ENCODE measurements at places on chromosomes 2 and 18.

DNA sequence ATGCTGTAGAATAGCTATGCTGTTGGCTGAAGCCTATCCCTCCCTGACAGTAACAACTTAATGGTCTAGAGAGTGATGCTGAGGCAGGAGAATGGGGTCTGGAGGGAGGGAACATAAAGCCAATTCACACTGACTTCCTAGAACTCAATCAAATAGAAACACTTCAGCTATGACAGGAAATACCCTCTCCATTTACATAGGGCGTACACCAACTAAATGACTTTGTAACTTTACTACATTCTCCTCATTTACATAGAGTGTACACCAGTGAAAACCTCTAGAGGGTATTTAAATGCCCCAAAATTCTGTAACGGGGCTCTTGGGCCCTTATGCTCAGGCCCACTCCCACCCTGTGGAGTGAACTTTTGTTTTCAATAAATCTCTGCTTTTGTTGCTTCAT lies 41.5 kb downstream of the YPEL5 start:
- DNase-seq: no peak

DNA sequence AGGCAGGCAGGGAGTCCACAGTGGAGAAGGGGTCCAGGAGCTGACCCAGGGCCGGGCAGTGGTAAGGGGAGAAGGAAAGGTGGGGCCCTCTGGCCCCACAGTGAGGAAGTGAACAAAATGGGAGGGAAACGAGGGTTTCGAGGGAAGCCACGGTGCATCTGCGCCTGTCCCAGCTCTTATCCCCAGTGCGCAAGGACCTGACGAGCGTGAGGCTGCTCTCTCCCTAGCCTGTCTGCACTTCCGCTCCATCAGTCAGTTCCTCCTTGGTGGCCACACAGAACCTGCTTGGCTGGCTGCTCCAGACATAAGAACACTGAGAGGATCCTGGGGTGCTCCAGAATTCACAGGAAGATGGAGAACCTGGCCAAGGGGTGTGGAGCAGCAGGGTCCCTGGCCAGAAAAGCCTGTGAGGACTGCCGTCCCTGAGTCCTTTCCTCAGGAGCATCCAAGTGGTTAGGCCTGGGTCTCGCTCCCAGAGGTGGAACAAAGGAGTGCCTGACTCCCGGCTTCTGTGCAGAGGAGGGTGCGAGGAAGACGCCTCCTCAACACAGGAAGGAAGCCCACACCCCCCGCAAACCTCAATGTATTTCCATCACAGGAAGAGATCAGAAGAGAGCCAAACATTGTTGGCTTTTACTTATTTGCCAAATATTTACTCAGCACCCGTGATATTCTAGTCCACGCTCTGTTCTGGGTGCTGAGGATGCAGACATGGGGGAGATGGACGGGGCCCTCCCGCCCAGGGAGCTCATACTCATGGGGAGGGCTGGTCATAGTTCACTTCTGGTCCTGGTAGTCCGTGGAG lies 43.7 kb upstream of the SEMA4C start:
- peak; percentile 72 for DNase-seq

GRCh38 chr2:191362841-191363240 lies 117.6 kb downstream of the MYO1B start:
- DNase-seq: no peak

- no peak for DNase-seq
Measured at GRCh38 chr2:60498816-60499429, 54.5 kb downstream of the BCL11A start.

DNA sequence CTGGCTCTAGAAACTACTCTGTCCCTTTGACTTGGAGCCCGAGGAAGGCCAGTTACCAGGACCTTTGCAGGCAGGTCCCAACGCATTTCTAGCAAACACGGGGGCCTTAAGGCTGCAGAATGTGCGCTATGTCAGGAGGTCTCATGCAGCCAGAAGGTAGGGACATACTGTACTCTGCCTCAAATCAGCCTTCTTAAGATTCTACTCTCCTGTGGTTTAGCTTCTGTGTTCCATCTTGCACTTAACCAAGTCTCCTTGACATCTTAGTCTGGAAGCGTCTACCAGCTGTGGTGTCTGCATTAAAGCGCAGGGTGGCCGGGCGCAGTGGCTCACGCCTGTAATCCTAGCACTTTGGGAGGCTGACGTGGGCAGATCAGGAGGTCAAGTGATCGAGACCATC lies 65.5 kb downstream of the STEAP3 start:
- DNase-seq: no peak

DNA sequence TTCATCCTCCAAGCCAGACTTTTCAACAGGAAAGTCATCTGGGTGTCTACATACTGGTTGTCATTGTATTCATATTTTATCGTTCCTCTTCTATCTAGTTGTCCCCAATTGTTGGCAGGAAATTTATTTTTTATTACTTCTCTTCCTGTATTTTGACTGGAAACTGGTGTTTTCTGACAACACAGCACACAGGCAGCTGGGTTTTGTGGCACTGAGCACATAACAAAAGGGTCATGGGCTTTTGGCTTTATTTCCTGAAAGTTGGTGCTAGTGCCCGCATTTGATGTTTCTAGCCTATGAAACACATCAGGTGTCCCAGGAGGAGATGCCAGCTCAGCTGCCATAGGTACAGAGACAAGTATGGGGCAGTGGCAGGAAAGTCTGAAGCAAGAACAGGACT lies 126.4 kb downstream of the TMEM17 start:
- no peak for DNase-seq

DNA sequence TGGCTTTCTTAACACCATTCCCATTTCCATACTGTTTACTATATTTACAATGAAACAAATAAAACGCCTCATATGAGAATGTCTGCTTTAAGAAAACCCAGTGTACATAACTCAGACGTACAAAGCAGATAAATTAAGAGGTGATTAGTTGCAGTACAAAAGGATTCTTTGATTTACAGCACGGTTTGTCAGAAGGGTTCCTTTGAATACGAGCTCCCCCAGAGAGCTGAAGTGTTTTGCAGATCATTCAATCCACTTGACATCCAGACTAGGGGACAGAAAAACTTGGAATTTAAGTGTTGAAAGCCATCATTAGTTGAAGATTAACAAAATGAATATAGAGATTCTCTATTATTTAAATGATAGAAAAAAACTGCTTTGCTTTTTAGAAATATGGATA lies 72.5 kb downstream of the RAPGEF4 start:
- no peak for DNase-seq

GRCh38 chr2:17610521-17610920 lies 70.0 kb downstream of the VSNL1 start:
- no peak for DNase-seq

DNA sequence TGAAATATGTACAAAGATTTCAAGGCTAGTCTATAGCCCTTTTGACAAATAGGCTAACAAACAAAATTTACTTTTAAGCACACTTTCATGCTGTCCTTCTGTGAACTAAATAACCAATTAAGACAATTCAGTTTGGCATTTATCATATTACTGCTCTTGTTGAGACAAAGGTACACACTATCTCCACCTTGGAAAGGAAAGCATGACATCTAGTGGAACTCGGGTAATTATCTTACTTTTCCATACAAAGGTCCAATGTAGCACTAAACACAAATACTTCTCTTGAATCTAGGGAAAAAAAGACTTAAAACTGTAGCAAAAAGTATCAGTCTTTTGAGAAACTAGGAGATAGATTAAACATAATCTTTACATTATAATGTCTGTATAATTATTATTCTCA lies 125.0 kb upstream of the CD226 start:
- DNase-seq: no peak

DNA sequence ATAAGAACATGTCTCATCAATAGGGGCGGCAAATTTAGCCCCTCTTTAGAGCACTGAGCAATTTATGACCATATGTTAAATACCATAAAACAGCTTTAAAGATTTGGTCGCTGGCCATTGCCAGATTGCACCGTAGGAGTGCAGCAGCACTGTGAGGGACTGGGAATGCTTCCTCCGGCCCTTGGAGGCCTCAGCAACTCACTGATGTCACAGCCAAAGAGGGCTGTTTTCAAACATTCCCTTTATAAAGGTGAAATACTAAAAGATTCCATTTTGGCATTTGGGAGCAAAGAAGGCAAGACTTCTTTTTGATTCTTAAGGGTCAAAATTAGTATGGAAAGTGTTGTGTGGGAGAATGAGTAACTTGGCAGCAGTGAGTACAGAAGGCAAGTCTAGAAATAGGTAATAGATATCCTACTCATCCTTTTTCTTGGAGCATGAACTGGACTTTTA lies 63.7 kb downstream of the BABAM2 start:
- no peak for DNase-seq

DNA sequence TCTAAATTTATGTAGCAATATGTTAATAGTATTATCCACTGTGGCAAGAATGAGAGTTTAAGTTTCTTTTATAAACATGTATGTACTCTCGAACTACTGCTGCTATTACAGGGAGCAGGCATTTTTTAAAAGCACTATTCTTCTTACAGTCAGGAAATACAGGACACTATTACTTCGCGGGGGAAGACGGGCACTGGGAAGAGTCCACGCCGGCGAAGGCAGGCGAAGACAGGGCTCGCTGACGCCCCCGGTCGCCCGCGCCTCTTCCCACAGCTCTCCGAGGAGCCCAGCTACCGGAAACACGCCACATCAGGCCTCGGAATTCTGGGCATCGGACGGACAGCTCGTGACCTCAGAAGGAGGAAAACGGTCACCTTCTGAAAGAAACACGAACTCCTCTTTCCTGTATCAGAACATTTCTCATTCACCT lies 90.2 kb downstream of the FAM161A start:
- no peak for DNase-seq

GRCh38 chr2:20757405-20758090 lies 65.4 kb downstream of the LDAH start:
- DNase-seq: no peak

DNA sequence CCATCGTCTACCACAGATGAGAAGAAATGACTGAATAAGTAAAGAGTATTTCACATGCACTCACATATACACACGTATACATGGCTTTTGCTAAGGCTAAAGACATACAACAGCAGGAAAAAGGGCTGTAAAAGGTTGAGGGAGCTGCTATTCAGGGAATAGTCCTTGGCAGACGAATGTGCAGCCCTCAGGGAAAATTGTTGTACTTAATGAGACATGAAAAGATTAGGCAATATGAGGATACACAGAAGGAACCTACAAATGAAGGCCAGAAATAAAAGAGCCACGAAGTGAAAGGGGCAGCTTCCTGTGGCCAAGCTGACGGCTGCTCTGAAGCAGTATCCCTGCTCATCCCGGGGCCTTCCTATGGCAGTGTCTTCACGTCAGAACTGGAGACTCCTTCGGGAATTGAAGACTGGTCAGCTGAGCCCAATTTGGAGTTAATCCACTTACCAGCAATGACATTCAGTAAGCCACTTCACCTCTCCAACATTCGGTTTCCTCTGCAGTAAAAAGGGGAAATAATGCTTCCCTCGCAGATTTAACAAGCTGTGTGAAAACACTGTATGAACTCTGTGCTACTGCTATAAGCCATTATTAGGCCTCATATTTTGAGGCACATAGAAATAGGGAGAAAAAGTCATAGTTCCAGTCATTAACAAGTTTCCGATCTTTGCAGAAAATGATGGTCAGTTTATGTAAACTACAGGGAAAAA lies 221.8 kb downstream of the STK39 start:
- DNase-seq: no peak

DNA sequence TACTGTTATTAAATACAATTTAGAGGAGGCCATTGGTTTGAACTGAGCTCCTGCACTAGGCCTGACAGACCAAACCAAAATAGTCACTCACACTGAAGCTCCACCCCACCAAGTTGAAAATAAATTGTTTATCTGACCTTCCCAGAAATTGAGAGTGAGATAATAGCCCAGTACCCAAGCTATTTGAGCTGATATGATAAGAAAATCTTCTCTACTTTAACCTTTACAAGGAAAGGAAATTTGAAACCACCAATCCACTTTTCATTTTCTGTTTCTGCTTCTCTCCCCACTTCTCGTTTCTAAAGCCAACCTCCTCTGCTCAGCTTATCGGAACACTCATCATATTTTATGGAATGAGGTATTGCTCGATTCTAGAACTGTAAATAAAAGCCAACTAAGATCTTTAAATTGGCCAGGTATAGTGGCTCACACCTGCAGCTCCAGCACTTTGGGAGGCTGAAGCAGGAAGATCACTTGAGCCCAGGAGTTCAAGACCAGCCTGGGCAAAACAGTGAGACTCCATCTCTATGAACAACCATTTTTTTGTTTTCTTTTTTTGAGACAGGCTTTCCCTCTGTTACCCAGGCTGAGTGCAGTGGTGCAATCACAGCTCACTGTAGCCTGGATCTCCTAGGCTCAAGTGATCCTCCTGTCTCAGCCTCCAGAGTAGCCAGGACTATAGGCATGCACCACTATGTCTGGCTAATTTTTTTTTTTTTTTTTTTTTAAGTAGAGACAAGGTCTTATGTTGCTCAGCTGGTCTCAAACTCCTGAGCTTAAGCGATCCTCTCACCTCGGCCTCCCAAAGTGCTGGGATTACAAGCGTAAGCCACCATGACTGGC lies 13.3 kb upstream of the GALM start:
- peak; percentile 28 for DNase-seq

GRCh38 chr2:15761056-15761455 lies 169.4 kb downstream of the DDX1 start:
- DNase-seq: no peak

- peak; percentile 25 for DNase-seq
Measured at GRCh38 chr2:37085731-37086147, 1.4 kb downstream of the GPATCH11 start.

DNA sequence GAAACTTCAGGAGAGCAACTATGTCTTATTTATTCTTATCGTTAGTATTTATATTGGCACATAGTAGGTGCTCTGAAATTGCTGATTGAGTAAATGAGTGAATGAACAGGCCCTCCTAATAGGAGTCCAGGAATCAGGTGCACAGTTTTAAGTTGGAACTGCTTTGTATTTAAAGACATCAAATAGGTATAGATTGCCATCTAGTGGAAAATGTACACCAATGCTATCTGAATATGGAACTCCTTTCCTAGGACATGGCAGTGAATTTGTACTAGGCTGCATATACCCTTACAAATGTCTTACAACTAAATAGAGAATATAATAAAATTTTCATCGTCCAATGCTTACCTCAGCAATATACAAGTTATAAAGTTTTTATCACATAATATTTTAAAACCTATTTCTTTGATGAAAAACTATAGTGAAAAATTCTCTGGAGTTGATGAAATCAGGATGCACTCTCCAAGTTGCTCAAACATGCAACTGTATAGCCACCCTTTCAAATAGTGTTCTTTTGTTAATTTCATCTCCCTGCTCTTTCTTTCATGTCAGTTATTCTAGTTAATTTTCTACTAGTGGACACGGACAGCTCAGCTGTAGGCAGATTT lies 318.9 kb upstream of the SYT4 start:
- no peak for DNase-seq

Data from activated CD4-positive, alpha-beta T cell treated with anti-CD3 and anti-CD28 coated beads for 36 hours (primary cell).